ENCODE measurements at places on chromosomes 1 and 21. TPM values are rescaled to one million over a fixed set of nuclear protein-coding genes. Genes with fewer than 3 reads are reported as not detected.

DNA sequence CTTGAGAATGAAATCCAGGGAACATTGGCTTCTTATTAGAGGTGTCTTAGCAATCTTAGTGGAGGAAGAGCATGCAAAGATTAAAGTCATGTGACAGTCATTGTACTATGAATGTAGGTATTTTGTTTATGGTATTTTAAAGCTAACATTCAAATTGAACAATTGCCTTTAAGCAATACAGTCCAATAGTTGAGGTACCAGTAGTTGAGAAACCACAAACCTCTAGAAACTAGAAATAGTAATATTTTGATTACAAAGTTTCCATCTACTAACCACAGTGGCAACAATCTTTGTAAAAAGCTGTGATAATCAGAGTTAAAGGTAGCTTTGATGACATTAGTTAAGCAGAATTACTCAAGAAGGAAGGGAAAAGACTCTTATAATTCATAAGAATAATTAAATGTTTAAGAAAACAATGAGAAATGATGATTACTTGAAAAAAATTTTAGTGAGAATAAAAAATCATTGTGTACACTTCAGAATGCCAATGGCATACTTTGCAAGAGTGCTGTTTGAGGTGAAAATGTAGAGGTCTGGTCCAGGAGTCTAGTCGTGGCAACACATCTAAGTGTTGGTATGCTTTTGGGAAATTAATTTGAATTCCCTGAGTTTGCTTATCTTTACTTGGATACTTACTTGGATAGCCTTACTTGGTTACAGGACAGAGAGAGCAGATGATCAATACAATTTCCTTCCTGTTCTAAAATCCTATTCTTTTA, 104.9 kb upstream of the PTGFR start:
- DNase-seq: no peak

The DTL gene
- not detected for total RNA-seq

DNA sequence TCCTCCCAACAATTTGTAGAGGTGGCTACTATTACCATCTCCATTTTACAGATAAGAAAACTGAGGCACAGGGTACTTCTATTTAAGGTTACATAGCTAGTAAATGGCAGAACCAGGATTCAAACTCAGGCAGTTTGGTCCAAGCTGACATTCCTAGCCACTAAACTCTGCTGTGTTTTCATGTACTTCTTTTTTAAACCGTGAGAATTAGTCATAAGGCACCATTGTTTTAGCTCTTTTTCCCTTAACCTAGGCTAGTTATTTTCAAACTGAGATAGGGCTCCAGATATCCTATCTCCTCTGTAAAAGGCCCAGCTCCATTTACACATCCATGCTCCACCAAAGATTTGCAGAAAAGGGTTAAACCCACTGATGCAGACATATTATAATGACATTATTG, 92.9 kb downstream of the PTPN14 start:
- DNase-seq: no peak

DNA sequence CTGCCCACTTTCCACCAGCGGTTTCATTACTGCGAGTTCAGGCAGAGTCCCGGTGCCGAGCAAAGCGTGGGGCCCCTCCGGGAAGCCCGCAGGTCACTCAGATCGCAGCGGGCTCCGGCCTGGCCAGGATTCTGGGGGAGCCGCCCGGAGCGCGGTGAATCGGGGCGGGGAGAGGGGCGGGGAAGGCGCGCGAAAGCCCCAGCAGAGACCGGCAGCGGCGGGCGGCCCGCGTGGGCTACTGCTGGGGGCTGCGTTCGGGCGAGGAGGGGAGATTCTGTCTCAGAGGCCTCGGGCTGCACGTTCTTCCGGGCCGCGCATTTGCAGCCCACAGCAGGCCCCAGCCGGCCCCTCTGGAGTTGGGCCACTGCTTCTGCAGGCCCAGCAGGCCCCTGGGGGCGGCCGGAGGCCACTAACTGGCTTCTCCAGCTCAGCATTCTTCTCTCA, 64.7 kb downstream of the SCCPDH start:
- DNase-seq: no peak

GRCh38 chr1:156123356-156124196, 9.1 kb downstream of the LMNA start:
- DNase-seq: peak; percentile 99

The THEM5 gene
- not detected for total RNA-seq

DNA sequence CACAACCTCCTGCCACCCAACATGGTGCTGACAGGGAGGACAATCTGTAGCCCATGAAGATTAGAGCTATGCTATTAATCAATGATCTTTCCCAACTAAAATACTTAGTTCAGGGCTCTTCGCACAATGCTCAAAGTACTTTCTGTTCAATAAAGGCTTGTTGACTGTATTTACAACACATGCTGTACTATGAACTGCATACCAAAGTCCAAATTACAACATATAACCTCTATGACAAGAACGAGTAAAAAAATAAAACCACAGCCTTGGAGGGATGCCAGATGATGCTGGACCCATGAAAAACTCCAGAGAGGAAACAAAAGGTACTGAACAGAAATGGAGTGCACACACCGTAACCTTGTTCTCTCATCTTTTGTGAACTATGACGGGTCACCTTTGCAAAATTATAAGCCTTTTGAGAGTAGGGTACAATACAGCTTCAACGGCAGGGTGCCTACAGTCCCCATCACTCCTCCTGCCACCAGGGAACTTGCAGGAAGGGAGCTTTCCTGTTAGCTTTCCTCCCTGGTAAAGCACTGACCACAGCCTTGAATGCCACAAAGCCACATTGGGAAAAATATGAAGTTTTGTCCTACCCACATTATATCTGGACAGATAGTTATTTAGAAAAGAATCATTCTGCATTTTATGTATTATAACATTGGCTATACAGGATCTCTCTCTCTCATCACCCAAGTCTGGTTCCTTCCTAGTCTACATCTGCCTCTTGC, 175.6 kb downstream of the NRIP1 start:
- DNase-seq: no peak

The CLDN17 gene
- total RNA-seq: not detected

DNA sequence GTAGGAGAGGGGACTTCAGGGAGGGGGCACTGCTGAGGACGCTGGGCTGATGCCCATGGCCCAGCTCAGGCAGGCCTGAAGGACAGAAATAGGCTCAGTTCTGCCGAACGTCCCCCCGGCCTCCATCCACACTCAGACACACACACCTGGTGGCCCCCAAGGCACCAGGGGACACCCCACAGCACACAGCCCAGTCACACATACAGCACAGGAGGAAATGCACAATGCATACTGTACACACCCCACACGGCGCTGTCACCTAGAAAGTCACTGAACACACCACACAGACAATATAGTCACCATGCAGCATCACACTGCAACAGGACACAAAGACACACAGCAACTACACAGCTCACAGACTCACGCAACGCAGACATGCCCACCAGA, 562 bp downstream of the SYTL1 start:
- no peak for DNase-seq

The NPPB gene
- not detected for total RNA-seq

Measured in ascending aorta (tissue), 2 donors.